SW 1271 (cell line): ENCODE measurements at places on chromosomes 3 and 15.
A peak's percentile ranks its signal among the peaks of the same experiment; 100 is the strongest.

DNA sequence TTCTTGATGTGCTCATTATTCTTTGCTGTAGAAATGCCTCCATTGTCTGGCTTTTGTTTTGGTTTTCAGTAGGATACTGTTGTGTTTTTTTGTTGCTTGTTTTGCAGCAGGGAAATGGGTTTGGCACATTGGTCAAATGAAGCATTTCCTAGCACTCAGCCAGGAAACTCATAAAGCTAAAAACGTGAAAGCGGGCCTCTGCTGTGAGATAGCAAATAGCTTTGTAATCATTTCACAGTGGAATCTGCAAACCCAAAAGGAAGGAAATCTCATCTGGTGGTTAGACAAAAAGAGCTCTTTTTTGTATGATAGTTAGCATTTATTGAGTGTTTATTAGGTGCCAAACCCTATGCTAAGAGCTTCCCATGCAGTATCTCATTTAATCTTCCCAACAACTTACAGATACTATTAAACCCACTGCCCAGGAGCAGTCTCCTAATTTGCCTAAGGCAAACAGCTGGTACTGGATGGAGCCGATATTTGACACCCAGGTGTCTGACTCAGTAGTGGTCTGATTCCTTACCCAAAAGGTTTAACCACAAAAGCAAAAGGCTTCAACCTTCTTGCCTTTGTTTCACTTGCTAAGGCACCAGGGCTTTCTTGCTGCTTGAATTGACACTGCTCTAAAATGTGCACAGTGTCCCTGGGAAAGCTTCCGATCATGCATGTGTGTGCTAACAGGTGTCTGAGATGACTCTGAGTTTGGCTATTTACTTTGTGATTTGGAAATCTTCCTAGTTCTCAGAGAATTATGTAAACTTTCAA is 527.9 kb upstream of the MDFIC2 start:
- DNase-seq = no peak

GRCh38 chr15:70815604-70816003 is 38.4 kb downstream of the LARP6 start:
- DNase-seq = no peak

- DNase-seq = no peak
These were observed 976.3 kb downstream of the DIPK2A start for GRCh38 chr3:144947895-144948294.

- no peak for DNase-seq
These were observed 211.9 kb downstream of the CBLB start for GRCh38 chr3:105656651-105657504.

DNA sequence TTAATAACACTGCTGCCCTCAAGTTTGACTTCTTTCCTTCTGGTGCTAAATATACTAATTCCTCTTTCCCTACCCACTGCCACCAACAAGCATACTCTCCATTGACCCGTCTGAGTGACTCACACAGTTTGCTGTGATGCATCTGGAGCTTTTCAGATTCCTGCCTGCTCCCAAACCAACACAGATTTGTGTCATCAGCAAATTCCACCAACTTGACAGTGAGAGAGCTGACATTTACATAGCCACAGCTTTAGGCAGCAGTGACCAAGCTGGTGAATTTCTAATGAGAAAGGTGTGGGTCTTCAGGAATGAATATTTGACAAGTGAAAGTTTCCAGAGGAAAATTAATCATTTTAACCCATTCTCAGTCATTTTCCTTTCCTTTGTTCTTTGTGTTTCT is 96.5 kb upstream of the PRICKLE2 start:
- no peak for DNase-seq

DNA sequence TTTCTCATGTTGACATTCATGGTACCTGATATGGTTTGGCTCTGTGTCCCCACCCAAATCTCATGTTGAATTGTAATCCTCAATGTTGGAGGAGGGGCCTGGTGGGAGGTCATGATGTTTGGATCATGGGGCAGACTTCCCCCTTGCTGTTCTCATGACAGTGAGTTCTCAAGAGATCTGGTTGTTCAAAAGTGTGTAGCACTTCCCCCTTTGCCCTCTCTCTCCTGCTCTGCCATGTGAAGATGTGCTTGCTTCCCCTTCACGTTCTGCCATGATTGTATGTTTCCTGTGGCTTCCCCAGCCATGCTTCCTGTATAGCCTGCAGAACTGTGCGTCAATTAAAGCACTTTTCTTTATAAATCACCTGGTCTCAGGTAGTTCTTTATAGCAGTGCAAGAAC is 3.3 kb upstream of the UBL7 start:
- DNase-seq = no peak

- peak; percentile 21 for DNase-seq
These were observed 33.6 kb downstream of the TMEM212 start for GRCh38 chr3:171876680-171877147.

- no peak for DNase-seq
These were observed 8.9 kb downstream of the TPM1 start for GRCh38 chr15:63051156-63052066.

DNA sequence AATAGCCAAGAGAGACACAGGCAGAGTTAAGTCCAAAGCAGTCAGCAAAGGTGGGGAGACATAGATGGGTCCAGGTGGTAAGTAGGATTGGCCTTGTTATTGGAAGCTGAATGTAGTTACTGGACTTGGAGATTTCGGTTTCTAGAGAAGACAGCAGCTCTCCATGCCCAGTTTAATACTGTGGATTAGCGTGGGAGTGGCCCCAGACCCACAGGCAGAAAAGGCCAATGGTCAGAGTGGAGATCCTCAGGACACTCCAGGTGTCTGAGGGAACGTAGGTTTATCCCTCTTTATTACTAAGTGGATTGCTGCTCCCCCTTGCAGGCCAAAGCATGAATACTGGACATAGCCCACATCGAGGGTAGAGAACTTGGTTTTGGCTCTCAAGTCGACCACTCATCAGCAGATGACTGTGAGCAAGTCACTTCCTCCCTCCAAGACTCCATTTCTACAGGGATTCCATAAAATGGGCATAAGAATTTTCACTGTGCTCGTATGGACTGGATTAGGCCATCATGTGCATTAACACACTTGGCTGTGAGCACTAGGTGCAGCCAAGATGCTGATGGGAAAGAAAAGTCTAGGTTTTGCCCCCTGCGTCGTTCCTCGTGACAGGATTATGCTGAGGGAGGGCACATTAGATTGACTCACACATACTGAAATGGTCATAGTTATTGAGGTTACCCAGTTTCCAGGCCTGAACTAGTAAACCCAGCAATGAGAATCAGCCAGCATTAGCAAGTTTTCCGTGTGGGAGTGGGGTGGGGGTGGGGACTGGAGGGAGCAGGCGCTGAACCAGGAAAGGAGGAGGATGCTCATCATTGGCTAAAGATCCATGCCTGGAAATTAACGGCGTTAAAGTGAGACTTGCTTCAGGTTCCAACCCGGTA is 225.2 kb upstream of the TPRG1 start:
- DNase-seq = no peak

GRCh38 chr3:69999140-70000027 is at the start of gene SAMMSON:
Gene SAMMSON (plus strand): TSS chr3:69999733.
- peak; percentile 18 for DNase-seq

DNA sequence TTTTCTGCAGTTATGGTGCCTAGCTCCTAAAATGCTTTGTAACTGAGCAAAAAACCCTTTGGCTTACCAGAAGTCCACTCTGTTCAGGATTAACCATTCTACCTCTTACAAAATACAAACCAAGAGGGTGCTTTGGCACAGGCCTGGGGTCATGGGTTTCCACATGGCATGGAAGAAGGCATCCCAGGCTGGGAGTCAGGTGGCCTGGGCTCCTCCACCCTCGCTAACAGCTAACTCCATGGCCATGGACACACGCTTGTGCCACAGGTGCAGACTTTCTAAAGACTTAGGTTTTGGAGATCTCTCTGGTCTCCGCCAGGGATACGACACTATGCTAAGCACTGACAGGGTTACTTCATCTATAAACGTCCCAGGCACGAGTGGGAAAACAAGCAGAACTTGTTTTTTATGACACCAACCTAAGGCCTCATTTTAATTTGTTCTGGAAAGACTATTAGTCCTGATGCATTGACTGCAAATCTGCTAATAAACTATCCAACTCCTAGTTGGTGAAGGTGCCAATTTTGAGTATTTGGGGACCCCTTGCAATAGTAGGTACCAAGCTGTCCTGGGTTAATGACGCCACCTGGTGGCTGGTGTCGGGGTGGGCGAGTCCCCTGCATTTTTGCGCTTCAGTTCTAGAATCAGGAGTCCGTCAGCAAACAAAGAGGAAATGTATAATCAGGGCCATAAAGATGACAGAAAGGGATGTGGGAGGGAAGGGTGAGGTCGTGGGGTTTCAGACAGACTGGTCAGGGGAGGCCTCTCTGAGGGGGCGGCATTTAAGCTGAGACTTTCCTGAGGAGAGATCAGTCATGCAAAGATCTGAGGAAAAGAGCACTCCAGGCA is 10.3 kb upstream of the ALDH1A3 start:
- no peak for DNase-seq

GRCh38 chr3:161560008-161560637 is 63.5 kb downstream of the OTOL1 start:
- DNase-seq = peak; percentile 24

DNA sequence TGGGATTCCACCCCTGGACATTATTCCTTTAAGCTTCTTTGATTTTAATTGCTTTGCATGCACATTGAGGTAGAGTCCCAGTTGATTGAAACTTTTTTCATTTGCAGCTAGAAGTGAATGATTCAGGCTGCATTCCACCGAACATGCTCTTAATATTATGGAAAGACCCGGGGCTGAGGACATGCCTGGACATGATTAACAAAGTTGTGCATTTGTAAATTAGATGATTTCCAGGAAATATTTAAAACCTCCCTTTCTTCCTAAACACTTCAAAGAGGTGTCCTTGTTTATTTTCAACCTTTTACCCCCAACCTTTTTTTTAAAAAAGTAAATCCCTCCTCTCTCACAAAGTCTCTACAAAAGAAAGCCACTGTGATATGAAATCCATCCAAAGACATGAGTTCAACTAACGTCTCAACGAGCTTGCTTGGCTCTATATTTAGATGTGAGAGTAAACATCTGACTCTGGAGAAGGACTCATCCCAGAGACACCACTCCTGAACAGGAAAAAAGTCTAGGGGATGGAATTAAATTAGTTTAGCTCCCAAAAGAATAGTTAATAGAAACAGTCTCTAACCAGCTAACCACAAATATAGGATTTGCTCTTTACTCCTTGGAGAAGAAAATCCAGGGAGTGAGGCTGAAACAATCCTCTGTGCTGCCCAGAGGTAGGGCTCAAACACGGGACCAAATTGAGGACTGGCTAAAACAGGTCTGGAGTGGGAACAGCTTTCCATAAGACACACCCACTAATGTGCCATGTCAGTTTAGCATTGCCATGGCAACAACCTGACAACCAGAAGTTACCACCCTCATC is 83.1 kb downstream of the XXYLT1 start:
- no peak for DNase-seq

DNA sequence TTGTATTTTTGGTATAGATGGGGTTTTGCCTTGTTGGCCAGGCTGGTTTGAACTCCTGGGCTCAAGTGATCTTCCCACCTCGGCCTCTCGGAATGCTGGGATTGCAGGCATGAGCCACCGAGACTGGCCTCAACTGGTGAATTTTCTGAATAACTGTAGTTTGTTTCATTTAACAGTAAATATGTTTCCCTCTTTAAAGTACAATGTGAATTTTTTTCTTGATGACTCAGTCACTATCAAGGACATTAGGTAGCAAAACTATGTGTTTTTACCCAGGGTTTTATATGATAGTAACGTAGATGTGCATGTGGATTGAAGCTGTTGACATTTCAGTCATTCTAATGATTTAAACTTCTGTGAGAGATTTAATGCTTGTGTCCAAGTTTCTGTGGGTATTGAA is 40.2 kb upstream of the MAPKBP1 start:
- no peak for DNase-seq

DNA sequence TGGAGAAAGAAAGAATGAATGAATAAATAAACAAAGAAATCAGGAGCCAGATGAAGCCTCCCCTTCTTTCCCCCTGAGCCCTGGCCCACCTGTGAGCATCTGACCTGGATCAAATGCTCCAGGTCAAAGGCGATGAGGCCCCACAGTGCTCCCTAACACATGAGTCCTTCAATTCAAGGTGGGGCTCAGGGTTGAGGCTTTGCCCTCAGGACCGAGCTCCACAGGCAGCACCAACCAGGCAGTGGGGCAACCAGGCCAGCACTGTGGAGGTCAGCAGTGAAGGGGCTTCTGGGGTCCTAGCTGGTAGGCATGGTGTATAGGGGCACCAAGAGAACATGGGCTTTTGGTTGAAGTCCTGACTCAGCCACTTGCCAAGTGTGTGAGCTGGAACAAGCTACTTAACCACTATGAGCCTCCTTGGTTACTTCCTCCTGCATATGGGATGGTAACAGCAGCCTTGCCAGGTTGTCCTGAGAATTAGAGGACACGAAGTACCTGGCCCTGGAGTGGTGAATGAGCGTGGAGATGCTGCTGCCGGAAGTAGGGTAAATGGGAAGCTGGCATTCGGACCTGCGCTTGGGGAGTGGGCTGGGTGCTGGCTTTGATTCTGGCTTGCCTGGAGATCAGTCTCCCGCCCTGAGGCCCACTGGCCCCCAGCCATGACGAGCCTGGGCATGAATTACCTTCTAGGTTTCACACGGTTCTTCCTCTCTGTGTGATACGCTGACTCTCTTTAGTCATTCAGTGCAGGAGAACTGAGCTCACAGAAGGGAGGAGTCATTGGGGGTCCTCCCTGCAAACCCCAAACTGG is 10.0 kb upstream of the PAQR5 start:
- DNase-seq = no peak

GRCh38 chr15:58332676-58333400 is 99.0 kb upstream of the LIPC start:
- no peak for DNase-seq

GRCh38 chr3:185290266-185290665 is 36.4 kb upstream of the EHHADH start:
- no peak for DNase-seq

GRCh38 chr15:46525984-46526725 is 891.3 kb downstream of the SQOR start:
- no peak for DNase-seq

- no peak for DNase-seq
These were observed 1126.5 kb downstream of the NSUN3 start for GRCh38 chr3:95189348-95189747.

DNA sequence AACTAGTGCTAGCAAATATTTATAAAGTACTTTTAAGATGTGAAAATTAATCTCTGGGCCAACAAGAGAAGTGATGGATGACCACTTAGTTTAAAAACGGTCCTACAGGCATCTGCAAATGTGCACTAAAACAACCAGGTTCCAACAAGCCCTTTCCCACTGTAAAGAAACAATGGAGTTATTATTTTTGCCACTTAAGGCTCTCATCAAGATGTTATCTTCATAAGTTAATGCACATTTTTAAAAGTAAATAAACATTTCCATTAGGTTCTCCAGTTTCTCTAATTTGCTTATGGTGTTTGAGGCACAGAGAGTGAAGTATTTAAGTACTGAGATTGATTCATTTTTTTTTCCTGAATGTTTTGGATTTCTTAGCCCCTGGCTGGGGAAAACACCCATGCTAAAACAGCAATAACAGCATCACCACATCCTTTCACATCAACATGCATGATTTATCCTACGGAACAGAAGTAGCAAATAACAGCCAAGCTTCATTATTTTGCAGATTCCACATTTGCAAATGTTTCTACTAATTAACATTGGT is 20.8 kb downstream of the ABI3BP start:
- no peak for DNase-seq

GRCh38 chr3:197083486-197083885 is 53.9 kb upstream of the MELTF start:
- peak; percentile 51 for DNase-seq
